ENCODE measurements at places on chromosomes 6 and 20. TPM values are rescaled to one million over a fixed set of nuclear protein-coding genes. Genes with fewer than 3 reads are reported as not detected.

The SIRPG gene
- not detected for total RNA-seq

The BPIFA1 gene
- total RNA-seq = not detected

The SLPI gene
- total RNA-seq = 0.17 TPM

The CASS4 gene
- total RNA-seq = 14.9 TPM

The SIRPD gene
- not detected for total RNA-seq

The DDX43 gene
- total RNA-seq = 3.1 TPM

The LGSN gene
- under 0.01 TPM for total RNA-seq

All from fibroblast of lung (primary cell).